ENCODE measurements at places on chromosomes 7 and 10. TPM values are rescaled to one million over a fixed set of nuclear protein-coding genes. Genes with fewer than 3 reads are reported as not detected.

Gene WNT8B
- total RNA-seq, result 3.1 TPM

Gene VIPR2
- 0.36 TPM for total RNA-seq

Gene CALY
- 2.5 TPM for total RNA-seq

Gene TUBAL3
- not detected for total RNA-seq

Gene PDIA4
- 238 TPM for total RNA-seq

Gene TMEM176B
- total RNA-seq, result 8.9 TPM

Gene FEZF1
- total RNA-seq, result not detected

Gene CNPY1
- total RNA-seq, result not detected

Gene VWC2
- total RNA-seq, result 0.02 TPM

Gene KEL
- 1.9 TPM for total RNA-seq

- no peak for DNase-seq
- no peaks in the 10 kb centered on the region for H3K4me1 ChIP-seq
- peaks cover 31% of the 10 kb centered on the region for H3K36me3 ChIP-seq
Observed at GRCh38 chr10:103086261-103086660, 106.8 kb downstream of the NT5C2 start.

GRCh38 chr7:34087892-34088891 is 182.9 kb downstream of the BMPER start:
- no peaks in the 10 kb centered on the region for H3K27me3 ChIP-seq
- no peak overlapping the region for H3K27ac ChIP-seq
- H3K4me1 ChIP-seq, result no peaks in the 10 kb centered on the region
- peak; percentile 14 for DNase-seq

DNA sequence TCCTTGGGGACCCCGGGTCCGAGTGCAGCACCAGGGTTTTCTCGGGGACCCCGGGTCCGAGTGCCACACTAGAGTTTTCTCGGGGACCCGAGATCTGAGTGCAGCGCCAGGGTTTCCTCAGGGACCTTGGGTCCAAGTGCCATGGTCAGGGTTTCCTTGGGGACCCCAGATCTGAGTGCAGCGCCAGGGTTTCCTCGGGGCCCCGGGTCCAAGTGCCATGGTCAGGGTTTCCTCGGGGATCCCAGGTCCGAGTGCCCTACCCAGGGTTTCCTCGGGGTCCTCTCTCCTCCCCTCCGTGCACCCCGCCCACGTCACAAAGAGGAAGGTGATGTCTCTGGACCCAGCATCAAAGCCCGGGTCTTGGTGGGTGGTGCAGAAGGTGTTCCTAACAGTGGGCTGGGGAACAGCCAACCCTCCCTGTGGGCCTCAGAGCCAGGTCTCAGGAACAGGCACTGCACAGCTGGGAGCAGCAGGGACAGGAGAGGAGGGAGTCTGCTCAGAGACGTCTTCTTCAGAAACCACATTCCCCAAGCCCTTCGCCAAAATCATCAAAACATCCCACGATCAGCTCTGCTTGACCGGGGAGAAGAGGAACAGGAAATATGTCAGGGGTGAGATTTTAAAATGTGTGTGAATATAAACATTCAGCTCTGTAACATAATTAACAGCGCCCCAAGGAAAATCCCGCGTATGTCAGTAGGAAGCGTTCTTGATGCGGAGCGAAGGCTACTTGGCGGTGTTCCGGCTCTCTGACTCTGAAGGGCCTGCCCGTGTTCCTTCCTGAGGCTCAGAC is 540.7 kb downstream of the DNAJB6 start:
- DNase-seq, result no peak
- no peak overlapping the region for H3K27ac ChIP-seq
- H3K36me3 ChIP-seq, result no peaks in the 10 kb centered on the region
- peaks cover 30% of the 10 kb centered on the region for H3K27me3 ChIP-seq
- no peak overlapping the region for H3K4me3 ChIP-seq

DNA sequence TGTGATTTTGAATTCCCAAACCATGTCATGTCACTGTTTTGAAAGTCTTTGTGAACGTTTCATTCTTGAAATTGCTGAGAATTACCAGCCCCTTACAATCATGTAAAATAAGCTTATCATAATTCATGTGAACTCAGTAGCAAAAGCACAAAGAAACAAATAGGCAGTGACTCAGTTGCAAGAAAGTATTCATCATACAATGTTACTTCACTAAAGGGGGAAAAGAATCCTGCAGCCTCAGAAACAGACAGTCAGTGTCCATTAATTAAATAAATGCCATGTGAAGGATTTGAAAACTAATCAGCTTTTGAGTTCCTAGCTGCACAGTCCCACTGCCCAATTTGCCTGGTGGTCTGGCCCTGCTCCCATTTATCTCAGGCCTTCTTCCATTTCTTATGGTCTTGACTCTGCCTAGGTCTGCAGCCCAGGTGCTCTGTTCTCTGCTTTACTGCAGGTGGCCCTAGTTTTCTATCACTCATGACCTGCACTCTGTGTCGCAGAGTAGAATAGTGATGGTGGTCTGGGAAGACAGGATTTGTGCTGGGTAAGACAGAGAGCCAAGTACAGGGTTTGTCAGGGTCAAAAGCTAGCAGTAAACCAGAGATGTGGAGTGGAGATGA is 99.7 kb downstream of the PLCE1 start:
- DNase-seq, result no peak
- no peak overlapping the region for H3K4me3 ChIP-seq
- no peak overlapping the region for H3K27ac ChIP-seq
- H3K4me1 ChIP-seq, result peaks cover 4% of the 10 kb centered on the region

DNA sequence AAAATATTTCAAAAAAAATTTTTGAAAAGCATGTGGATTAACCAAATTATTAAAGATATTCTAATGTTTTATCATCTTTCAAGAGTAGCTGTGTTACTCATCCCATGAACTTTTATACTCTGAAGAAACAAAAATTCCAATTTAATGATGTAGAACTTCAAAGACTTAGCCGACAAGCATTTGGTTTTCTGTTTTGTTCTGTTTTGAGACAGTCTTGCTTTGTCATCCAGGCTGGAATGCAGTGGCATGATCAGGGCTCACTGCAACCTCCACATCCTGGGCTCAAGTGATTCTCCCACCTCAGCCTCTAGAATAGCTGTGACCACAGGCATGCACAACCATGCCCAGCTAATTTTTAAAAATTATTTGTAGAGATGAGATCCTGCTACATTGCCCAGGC is 17.8 kb upstream of the LCOR start:
- H3K27ac ChIP-seq, result no peak overlapping the region
- no peak for DNase-seq
- no peaks in the 10 kb centered on the region for H3K4me1 ChIP-seq
- H3K36me3 ChIP-seq, result no peaks in the 10 kb centered on the region
- no peak overlapping the region for H3K4me3 ChIP-seq
- H3K27me3 ChIP-seq, result no peaks in the 10 kb centered on the region

DNA sequence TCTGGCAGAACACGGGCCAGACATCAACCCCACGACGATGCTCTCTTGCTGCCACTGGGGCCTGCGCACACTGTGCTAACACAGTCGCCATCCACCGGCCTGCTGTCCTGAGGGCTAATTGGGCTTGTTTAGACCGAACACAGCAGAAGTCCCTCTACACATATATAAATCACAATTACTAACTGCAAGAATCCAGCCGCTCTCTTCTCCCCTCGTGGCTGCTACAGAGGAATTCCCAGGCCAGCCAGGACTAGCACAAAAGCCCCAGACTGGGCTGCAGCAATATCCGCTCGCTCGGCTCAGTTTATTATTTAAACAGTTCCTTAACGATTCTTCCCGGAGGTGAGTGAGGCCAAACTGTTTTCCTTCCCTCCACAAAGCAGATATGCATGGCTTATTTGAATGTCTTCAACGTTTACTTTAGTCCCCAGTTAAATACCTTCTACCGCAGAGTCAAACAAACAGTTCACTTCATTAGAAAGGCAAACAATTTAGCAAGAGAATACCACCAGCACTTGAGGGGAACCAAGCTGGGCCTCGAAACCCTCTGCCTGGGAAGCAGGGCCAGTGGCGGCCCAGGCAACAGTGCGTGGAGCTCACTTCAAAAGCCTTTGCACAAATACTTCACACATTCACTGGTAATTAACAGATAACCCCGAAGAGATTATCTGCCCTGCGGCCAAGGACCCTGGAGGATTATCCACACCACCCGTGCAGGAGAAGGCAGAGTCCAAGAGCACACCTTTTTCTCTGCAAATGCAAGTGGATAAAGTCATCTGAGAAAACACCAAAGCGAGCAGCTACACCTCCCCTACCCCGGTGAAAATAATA is 145.3 kb downstream of the GLI3 start:
- H3K4me1 ChIP-seq, result peaks cover 28% of the 10 kb centered on the region
- peak overlapping the region; percentile 0 for H3K4me3 ChIP-seq
- H3K27ac ChIP-seq, result peak overlapping the region; percentile 84
- no peaks in the 10 kb centered on the region for H3K36me3 ChIP-seq
- peaks cover 86% of the 10 kb centered on the region for H3K27me3 ChIP-seq

DNA sequence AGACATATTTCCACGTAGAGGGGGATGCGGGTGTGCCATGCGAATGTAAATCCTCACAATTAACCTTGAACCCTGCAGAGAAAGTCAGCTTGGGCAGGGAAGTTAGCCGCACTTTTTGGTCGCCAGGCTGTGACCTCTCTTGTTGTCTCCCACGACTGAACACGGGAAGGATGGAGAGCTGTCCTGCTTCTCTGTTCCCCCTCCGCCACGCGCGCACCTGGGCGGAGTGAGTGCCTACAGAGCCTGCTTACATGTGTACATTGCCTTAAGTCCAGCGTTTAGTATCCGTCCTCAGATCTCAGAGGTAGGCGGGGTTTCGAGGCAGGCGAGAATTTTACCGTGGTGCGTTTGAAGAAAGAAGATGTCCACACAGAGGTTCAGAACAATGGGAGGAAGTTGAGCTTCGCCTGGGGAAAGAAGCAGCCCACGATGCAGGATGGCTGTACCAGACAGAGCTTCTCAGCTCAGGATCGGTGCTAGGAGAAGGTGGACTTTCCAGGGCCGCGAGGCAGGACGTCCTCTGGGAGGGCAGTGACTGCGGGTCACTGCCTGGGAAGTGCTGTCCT is 482 bp upstream of the ERCC6 start:
- H3K27ac ChIP-seq, result peak overlapping the region; percentile 95
- H3K4me1 ChIP-seq, result peaks cover 20% of the 10 kb centered on the region
- peak overlapping the region; percentile 93 for H3K4me3 ChIP-seq
- DNase-seq, result no peak

DNA sequence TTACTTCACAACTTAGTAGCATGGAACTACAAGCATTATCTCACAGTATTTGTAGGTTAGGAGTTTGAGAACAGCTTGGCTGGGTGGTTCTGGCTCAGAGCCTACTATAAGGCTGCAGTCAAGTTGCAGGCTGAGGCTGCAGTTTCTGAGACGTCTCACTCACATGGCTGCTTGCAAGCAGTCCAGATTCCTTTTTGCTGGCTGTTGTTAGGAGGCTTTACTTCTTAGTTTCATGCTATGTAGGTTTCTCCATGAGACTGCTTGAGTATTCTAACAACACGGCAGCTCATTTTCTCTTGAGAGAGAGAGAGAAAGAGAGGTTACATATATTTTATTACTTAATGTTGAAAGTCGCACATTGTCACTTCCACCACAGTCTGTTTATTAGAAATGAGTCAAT is 1073.9 kb downstream of the NXPH1 start:
- H3K36me3 ChIP-seq, result no peaks in the 10 kb centered on the region
- no peak for DNase-seq
- H3K4me3 ChIP-seq, result no peak overlapping the region
- no peaks in the 10 kb centered on the region for H3K27me3 ChIP-seq

DNA sequence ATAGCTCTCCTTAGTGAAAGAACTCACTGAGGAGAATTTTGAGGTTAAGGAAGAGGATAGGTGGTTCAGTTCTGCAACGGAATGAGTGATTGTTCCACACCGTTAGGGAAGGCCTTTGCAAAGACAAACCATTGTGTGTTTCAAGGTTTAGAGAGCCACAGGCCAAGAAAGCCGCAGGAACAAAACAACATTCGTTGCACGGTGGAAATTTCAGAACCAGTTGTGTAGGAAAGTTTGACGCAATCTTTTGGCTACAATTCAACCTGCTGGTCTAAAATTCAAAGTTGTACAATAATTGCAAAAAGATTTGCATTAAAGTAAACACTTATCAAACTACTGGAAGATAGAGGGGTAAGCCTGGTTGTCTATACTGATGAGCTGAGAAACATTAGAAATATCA is 91.4 kb downstream of the FAM107B start:
- H3K4me1 ChIP-seq, result peaks cover 22% of the 10 kb centered on the region
- DNase-seq, result no peak
- no peak overlapping the region for H3K4me3 ChIP-seq

GRCh38 chr7:28643584-28644340 is 231.4 kb downstream of the CREB5 start:
- no peaks in the 10 kb centered on the region for H3K36me3 ChIP-seq
- H3K4me3 ChIP-seq, result no peak overlapping the region
- DNase-seq, result no peak
- H3K27me3 ChIP-seq, result no peaks in the 10 kb centered on the region
- no peak overlapping the region for H3K27ac ChIP-seq

DNA sequence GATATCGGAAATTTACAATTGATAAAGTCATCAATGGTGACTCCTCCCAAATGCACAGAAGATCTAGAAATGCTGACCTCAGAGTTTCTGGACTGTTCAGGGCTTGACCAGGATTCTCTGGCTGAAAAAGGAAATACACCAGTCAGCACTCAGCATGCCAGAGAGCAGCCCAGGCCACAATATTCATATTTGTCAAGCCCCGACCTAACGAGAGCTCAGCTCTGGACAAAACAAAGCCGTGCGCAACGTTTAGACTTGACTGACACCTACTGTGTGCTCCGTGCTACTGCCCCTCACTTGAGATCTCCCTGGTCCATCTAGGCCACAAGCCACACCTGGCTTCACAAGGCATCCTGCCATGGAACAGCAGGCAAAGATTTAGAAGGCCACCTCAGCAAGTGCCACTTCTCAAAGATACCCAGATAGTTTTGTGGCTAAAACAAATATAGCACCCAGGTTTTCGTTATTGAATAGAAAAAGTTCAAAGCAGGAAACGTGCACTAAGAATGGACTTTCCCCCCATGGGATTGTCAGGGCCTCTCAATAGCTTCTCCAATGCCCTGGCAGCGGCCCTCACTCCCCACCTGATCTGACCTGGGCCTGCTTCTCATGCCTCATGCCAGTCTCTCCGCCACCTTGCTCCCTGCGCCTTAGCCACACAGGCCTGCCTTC is 218.3 kb downstream of the FAM107B start:
- H3K4me1 ChIP-seq, result peaks cover 55% of the 10 kb centered on the region
- peaks cover 5% of the 10 kb centered on the region for H3K36me3 ChIP-seq
- no peaks in the 10 kb centered on the region for H3K27me3 ChIP-seq
- no peak overlapping the region for H3K4me3 ChIP-seq
- peak overlapping the region; percentile 89 for H3K27ac ChIP-seq

- no peak for DNase-seq
- H3K4me1 ChIP-seq, result peaks cover 6% of the 10 kb centered on the region
- no peak overlapping the region for H3K4me3 ChIP-seq
- no peaks in the 10 kb centered on the region for H3K27me3 ChIP-seq
- no peak overlapping the region for H3K27ac ChIP-seq
Observed at GRCh38 chr7:25770235-25770634, 381.8 kb upstream of the NFE2L3 start.

- no peaks in the 10 kb centered on the region for H3K36me3 ChIP-seq
- H3K27me3 ChIP-seq, result peaks cover 25% of the 10 kb centered on the region
- peaks cover 5% of the 10 kb centered on the region for H3K4me1 ChIP-seq
- H3K27ac ChIP-seq, result no peak overlapping the region
- no peak overlapping the region for H3K4me3 ChIP-seq
- no peak for DNase-seq
Observed at GRCh38 chr10:5485948-5486852, 13.2 kb downstream of the CALML5 start.

GRCh38 chr10:89425000-89425399 is 10.6 kb downstream of the IFIT5 start:
- H3K4me3 ChIP-seq, result no peak overlapping the region
- no peaks in the 10 kb centered on the region for H3K36me3 ChIP-seq
- H3K27me3 ChIP-seq, result peaks cover 6% of the 10 kb centered on the region
- no peak for DNase-seq
- no peak overlapping the region for H3K27ac ChIP-seq

GRCh38 chr7:87474533-87475358 is 734 bp downstream of the ABCB4 start:
- no peaks in the 10 kb centered on the region for H3K4me1 ChIP-seq
- no peak overlapping the region for H3K27ac ChIP-seq
- no peaks in the 10 kb centered on the region for H3K36me3 ChIP-seq

All from progenitor cell of endocrine pancreas (in vitro differentiated cells).